ENCODE measurements at places on chromosomes 6 and 20.

DNA sequence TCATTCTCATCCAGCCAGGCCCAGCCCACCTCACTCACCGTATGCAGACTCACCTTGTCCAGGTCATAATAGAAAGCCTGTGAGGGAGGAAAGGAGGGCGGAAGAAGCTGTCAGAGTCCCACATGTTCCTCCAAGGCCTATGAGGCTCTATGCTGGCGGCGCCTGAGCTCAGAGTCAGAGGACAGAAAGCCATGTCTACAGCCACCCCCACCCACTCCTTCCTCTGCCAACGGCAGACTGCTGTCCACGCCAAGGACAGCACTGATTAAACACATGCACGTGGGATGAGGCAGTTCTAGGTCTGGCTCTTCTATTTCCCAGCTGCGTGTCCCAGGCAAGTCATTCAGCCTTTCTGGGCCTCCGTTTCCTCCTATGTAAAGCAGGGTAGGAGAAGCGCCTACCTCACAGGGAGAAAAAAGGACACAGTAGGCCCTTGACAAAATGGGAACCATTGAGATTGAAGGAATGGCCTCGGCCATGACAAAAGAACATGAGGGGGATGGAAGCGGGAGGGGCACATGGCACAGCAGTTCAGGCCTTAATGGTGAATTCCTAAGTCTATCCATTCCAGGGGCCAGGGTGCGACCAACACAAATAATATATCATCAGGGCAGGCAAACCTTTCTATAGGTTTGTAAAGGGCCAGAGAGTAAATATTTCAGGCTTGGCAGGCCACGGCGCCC, 80.1 kb downstream of the RIPOR3 start:
- peak; percentile 76 for DNase-seq

DNA sequence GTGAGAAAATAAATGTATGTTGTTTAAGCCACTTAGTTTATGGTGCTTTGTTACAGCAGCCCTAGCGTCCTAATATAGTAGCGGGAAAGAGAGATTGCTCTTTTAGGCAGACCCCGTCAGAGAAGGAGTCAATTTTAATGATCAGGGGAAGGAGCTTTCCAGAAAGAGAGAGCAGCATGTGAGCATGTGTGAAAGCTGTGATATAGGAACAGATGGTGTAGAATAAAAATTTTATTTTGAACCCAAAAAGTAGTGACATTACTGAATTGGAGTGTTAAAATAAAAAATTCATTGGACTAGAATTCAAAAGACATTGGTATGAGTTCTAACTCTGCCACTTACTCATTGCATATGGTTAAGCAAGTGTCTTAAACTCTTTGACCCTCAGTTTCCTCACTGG, 119.8 kb downstream of the PDE7B start:
- DNase-seq, result no peak

DNA sequence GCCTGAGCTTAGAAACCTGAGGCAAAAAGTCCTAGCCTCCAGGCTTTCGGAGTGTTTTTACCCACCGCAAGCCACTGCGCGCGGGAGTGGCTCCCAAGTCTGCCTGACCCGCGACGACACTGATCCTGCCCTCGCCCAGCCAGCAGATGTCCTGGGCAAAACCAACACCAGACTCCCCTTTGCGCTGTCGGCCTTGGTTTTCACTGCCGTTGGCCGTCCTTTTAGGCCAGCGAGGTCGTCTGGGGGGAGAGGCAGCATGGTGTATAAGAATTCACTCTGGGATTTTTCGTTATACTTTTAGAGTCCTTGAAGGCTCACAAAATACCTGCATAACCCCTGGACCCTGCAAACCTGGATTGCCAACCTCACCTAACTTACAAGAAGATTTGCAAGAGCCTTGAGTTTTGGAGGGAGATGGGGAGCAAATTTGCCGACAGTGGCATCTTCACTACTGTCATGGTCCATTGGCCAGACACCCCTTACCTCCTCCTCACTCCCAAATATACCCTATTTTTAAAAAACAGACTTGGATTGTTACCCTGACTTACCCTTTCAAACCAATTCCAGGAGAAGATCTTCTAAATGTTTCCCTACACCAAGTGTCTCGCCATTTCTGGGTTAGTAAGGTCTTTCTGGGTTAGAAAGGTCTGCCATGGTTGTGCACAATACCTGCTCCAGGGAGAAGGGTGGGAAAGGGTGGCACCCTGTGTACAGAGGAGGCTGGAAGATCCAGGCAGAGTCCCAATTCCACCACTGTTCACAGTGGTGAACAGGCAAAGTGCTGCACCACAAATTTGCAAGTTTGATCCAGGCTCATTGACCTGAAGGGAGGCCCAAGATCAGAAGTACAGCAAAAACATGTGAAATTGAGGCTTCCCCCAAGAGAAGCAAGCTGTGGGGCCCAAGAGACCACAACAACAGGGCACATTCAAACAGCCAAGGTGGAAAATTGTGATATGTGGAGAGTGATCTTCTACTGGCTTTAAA, 4.4 kb downstream of the FOXA2 start:
- DNase-seq, result no peak

GRCh38 chr6:143894655-143895054, 30.4 kb downstream of the ZC2HC1B start:
- DNase-seq, result no peak

DNA sequence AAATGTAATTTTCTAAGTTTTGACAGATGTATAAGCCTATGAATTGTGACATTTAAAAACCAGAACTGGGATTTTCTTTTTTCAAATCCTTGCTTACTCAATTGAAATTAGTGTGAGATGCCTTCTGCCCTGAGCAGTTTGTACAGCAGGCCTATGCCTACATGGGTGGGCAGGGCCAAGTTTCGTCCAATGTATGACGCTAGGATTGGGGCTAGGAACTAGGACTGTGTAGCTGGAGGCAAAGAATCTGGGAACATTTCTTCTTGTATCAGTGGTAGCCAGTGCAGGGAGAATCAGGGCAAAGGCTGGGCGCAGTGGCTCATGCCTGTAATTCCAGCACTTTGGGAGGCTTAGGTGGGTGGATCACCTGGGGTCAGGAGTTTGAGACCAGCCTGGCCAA, 3.9 kb upstream of the PTPRA start:
- no peak for DNase-seq

- no peak for DNase-seq
Measured at GRCh38 chr20:1588533-1589460, 31.0 kb downstream of the SIRPB1 start.

DNA sequence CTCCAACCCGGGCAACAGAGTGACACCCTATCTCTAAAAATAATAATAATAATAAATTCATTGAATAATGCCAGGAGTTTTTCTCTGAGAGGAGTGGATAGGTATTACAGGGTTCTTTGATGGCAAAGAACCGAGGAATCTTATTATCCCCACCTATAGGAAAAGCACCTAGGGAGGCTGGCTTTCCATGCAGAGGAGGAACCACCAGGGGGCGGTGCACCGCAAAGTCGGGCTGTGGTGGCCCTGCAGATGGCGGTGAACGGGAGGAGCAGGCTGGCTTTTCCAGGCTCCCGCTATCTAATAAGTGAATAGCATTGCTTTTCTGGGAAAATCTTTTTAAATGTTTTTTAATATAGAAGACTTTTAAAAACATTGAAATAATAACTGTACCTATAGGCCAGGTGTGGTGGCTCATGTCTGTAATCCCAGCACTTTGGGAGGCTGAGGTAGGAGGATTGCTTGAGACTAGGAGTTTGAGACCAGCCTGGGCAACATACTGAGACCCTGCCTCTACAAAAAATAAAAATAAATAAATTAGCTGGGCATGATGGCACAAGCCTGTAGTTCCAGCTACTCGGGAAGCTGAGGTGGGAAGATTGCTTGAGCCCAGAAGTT, 864.2 kb downstream of the KIF16B start:
- no peak for DNase-seq

DNA sequence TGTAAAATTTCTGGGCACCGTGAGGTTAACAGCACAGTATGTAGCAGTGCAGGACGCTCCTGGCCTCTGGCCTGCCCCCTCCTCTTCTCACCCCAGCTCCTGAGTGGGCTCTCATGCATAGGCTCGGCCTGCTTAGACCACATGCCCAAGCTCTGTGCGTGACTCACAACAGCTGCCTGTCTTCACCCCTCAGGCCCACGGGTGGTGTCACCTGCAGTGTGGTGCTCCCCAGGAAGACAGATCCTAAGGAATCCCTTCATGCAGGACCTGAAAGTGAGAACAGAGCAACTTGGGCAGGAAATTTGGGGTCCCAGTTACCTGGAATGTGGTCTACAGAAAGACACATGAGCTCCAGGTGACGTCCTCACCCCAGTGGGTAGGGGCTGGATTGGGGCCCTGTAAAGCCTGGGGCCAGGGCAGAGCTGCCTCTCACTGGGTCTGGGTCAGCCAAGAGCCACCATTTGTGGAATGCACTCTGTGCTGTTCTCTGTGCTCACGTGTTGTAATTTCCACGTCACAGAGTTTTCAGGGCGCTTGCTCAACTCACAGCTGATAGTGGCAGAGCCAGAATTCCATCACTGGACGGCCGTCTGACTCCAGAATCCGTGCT, 37.0 kb upstream of the PXDC1 start:
- DNase-seq, result no peak

- no peak for DNase-seq
Measured at GRCh38 chr6:131910219-131910589, 41.0 kb downstream of the CCN2 start.

DNA sequence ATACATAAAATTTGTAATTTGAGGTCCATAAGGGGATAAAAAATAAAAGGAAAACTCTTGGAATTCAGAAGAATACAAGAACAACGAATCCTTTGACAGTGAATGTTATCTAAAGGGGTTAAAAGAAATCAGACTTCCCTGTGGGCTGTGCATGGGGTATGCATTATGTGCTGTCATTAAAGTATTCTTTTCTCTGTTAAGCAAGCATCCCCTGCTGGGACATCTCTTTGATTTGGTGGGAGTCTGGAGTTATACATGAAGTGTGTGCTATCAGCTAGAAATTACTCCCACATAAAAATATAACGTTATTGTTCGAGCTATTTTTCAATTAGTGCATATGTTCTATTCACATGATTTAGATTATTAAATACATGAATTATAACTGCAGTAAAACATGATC, 195.2 kb downstream of the CENPW start:
- no peak for DNase-seq

DNA sequence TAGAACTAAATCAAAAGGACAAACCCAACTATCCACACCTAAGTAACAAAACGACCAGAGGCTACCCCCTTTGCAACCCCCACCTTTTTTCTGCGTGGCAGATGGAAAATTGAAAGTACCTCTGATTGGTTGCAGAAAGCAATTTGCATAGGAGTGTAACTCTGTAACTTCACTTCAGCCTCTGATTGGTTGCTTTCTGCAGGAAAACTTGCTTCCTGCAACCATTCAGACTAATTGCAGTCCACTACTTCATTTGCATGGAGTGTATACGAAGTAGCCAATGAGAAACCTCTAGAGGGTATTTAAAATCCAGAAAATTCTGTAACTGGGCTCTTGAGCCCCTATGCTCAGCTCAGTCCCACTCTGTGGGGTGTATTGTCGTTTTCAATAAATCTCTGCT, 129.1 kb upstream of the OLIG3 start:
- DNase-seq, result no peak

DNA sequence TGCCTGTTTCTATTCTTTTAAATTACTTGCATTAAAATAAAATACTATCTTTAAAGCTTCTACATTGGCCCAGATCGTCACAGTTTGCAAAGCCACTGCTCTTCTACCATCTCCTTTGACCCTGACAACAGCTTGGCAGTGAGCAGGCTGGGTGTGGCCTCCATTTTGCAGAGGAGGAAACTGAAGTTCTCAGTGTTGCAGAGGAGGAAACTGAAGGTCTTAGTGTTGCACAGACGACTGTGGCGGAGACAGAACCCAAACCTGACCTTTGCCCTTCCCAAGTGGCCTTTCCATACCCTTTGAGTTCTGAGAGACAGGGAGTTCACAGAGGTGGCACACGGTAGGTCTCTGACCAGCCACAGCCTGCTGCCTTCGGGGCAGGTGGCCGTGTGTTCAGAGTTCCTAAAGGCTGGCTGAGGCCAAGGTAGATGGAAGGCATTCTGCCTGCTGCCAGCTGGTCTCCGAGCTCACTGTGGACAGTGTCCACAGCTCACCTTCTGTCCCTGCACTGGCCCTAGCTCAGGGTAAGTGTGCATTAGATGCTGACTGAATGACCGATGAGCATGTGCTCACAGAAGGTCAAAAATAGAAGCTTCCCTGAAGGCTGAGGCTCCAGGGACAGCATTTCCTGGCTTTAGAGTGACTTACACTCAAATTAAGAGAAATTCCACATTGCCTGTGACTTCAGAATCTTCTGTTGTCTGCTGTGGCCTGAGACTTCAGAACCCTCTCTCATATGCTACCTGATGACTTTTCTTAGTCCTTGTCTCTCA, 113.5 kb upstream of the SLC24A3 start:
- DNase-seq, result no peak

DNA sequence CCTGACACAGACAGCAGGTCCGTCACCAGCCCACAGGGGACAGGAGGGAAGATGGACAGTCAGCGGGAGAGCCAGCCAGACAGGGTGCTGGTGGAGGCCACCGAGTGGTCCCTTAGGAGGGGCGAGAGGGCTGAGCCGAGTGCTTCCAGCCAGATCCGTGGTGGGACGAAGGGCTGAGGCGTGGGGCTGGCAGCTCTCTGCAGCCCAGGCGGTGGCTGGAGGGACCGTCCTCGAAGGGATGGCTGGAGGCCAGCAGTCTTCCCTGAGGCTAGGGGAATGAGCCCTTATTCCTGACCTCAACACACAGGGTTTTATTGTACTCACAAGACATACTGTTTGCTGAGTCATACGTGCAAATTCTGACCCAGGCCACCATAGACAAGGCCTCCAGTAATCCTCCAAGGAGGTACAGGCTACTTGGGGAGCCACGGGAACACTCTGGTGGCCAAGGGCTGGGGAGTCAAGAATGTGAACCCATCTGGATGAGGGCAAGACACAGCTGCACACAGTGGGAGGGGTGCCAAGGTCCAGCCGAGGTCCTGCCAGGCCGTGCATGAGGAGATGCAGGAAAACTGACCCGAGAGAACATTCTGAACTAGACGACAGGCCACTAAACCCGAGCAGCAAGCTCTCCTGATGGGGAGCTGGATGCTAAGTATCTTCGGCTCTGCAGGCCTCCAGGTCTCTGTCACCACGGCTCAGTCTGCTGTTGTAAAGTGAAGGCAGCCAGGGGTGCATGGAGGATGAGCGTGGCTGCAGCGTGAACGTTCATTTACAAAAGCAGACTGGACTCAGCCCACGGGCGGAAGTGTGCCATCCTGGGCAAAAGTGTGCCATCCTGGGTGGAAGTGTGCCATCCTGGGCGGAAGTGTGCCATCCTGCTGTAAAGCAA, 242.5 kb downstream of the TTLL2 start:
- no peak for DNase-seq

DNA sequence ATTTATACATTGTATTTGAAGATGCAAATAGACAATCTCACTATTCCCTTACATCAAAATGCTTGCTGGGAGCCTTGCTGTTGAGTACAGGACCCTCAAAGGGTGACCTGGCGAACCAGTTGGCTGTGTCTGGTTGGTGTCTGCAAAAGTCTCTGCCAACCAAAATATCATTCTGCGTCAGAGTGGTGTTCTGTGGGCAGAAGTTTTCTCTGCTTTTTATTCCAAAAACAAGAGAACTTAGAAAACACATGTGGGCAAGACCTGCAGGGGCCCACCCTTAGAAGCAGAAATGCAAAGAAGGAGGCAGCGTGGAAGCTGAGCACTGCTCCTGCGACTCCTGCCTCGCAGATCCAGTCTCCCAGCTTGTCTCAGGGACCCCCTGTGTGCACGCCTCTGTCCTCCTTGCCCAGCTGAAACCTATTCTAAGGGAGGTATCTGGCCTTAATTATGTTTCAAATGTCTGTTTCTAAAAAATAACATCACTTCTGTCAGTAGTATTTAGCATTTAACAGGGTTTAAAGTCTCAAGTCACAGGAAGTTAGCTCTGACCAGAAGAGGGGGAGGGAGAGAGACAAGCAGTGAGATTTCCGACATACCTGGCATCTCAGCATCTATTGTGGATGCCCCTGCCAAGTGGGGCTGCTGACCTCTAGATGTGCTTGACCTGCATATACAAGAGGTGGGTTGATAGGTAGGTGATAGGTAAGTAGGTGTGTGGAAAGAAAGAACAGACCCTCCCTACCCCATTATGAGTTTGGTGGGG, 101.3 kb downstream of the SASH1 start:
- no peak for DNase-seq

Data from GM03348 (cell line).